ENCODE measurements at places on chromosomes 16 and 17. TPM values are rescaled to one million over a fixed set of nuclear protein-coding genes. Genes with fewer than 3 reads are reported as not detected.
A peak's percentile ranks its signal among the peaks of the same experiment; 100 is the strongest.

DNA sequence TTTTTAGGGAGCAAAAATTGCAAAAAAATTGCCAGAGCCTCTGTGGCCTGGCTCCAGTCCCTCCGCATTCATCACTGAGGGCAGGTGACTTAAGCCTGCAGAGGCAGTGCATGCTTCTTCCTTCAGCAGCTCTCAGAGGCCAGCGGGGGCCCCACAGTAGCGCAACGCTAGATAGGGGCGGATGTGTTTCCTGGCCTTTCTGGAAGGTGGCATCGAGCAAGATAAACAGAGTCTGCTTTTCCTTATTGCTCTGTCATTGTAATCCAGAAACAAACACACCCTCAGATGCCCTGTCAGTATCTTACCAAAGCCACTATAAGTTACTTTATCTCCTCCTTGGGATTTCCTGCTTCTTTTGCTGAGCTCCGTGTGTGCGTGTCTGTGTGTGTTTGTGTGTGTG lies 75.5 kb upstream of the IRX6 start:
- no peak for DNase-seq

DNA sequence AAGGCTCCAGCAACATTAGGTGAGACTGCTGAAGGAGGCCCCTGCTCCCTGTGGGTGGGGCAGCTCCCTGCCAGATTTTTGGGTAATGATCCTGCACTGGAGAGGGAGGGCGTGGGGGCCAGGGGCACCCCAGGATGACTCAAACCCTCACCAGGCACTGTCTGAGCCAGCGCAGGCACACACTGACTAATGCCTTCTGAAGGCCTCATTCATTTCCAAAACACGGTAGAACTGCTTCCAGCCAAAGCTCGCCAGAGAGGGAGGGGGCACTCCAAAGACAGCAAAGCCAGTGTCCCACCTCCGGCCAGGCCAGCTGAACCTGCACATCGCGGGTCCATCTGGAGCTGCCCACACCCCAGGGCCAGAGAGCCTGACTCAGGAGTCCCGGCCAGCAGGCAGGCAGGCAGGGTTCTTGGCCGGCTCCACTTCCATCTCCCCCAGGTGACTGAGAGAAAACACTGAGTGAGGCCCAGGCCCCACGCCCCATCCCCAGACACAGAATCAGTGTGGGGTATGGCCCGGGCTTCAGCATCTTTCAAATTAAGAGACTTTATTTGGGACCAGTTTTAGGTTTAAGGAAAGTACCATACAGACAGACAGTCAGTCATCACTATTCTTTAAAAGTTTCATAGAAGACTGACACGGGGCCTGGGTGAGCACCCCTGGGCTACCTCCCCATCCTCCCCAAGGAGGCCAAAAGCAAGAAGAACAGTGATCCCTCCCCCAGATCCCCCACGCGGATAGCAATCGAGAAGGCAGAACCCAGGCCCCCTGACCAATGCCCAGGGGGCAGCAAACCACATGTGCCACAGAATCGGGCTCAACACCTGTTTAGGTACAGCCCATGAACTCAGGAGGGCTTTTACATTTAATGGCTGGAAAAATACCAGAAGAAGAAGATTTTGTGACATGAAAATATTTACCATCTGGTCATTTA lies 2.3 kb downstream of the PIEZO1 start:
- DNase-seq: peak; percentile 75

Gene HOXB5
- total RNA-seq: not detected

Gene ASGR1
- 0.64 TPM for total RNA-seq

DNA sequence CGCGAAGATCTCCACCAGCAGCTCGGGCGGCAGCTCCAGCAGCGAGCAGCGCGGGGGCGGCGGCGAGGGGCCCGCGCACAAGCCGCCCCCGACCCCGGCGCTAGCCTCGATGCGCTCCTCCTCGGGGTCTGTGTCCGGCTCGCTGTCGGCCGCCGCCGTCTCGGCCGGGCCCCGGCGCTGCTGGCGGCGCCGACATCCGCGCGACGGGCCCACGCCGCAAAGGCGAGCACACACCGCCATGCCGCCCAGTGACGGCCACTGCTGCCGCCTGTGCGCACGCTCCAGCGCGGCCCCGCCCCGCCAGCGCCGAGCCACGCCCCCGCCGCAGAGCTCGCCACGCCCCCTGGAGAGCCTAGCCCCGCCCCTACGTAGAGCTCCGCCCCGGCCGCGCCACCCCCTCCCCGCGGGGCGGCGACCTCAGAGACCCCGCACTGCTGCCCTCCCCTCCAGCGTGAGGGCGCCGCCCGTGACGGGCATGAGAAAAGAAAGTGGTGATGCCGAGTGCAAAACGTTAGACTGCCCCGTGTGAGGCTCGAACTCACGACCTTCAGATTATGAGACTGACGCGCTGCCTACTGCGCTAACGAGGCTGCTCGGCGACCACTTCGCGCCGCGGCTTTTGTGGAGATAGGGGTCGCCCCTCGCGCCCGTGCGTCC lies at the start of gene FBXO31:
Gene FBXO31 (minus strand): TSS at position 272 of the 657 bp plus-strand sequence. CDS start 32 bp downstream, at position 240.
- peak; percentile 89 for DNase-seq

- DNase-seq: no peak
These were observed 84.7 kb downstream of the PRKCB start for GRCh38 chr16:23920446-23920845.

- no peak for DNase-seq
These were observed 11.4 kb upstream of the CLDN9 start for GRCh38 chr16:3001316-3001715.

GRCh38 chr16:21190599-21190998 lies 20.8 kb downstream of the ZP2 start:
- DNase-seq: no peak

GRCh38 chr16:25269879-25270278 lies 12.2 kb upstream of the ZKSCAN2 start:
- DNase-seq: no peak

Gene ASPHD1
- total RNA-seq: not detected

Gene IST1
- total RNA-seq: 411 TPM

DNA sequence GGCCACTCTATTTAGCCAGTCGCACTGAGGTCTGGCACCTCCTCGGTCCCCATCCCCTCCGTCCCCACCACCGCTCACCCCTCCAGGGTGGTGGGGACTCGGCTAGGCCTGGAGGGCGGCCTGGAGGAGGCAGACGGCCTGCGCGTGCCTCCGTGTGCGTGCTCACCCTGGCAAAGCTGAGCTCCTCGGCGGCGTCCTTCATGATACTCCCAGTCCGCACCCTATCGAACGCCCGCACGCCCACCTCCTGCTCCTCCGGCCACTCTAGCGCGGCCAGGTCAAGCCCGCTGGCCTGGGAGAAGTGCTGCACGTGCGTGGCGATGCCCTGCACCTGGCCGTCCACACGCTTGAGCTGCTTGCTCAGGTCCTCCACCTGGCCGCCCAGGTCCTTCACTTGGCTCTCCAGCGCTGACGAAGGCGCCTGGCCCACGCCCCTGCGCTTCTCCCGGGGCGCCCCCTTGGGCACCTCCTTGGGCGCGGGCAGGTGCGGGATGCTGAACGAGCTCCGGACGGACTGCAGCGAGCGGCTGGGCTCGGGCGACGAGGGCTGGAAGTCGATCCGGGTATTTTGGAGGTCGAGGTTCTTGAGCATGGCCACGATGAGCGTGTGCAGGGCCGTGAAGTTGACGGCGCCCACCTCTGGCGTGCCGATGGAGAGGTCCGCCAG lies 644 bp downstream of the QRICH2 start:
- no peak for DNase-seq

- DNase-seq: no peak
These were observed 2.5 kb downstream of the KANSL1 start for GRCh38 chr17:46190763-46191162.

Gene IRX5
- not detected for total RNA-seq

DNA sequence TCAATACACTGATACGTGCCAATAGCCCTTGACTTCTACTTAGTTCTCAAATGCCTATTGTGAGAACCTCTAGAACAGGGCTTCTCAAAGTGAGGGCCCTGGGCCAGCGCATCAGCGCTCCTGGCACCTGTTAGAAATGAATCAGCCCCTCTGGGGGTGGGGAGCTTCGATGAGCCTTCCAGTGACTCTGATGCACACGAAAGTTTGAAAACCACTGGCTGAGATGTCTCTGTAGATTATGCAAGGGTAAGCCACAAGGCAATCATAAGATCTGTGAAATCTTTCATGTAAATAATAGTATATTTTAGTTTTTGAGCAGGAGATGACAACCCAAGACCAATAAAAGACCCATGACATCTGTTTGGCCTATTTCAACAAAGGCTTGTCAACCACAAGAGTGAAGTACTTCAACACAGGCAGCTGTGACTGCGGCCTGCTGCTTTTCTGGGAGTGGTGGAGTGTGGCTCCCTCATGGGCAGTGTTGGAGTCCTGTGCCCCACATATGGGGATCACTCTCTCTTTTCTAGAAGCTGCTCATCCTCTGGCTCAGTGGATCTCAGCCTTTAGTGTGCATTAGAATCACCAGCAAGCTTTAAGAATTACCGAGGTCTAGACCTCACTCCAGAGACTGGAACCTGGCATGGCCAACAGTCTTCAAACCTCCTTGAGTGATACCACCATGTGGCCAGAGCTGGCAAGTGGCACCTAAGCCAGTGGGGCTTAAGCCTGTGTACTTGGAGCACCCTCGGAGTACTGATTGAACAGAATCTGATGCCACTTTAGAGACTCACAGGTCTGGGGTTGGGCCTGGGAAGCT lies 5.8 kb downstream of the MTHFSD start:
- DNase-seq: no peak

Gene EVPL
- 0.14 TPM for total RNA-seq

GRCh38 chr16:8853150-8853549 lies 15.7 kb downstream of the CARHSP1 start:
- no peak for DNase-seq

- DNase-seq: peak; percentile 89
These were observed 19.9 kb downstream of the CLEC16A start for GRCh38 chr16:10964039-10964890.

All from CD4-positive, alpha-beta T cell (primary cell).